Heart left ventricle (tissue), 16 donors: ENCODE measurements at places on chromosomes 16 and 17.

DNA sequence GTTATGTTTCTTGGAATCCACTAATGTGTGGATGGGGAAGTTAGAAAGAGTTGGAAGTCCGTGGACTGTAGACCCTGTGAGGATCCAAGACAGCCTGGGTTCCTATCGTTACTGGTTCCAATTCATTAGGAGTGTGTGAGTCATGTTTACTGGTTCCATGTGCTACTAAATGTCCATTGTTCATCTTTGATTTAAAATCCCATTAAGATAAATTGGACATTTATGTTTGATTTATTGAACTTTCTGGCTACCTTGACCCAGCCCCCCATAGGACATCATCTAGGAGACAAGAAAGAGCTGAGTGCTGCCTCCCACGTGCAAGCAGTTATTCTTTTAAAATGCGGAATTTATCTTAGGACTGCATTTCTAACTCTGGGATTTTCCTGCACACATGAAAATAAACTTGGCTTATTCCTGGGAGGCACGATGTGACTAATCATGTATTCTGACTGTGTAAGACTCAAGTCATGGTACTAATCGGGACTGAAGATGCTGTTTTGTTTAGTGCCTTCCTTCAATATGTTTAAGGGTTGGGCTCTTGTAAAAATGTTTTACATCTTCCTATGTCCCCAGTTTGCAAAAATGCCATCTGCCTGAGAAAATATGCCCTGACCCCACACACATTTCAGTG, 53.4 kb downstream of the RGS9 start:
- no peak for DNase-seq

DNA sequence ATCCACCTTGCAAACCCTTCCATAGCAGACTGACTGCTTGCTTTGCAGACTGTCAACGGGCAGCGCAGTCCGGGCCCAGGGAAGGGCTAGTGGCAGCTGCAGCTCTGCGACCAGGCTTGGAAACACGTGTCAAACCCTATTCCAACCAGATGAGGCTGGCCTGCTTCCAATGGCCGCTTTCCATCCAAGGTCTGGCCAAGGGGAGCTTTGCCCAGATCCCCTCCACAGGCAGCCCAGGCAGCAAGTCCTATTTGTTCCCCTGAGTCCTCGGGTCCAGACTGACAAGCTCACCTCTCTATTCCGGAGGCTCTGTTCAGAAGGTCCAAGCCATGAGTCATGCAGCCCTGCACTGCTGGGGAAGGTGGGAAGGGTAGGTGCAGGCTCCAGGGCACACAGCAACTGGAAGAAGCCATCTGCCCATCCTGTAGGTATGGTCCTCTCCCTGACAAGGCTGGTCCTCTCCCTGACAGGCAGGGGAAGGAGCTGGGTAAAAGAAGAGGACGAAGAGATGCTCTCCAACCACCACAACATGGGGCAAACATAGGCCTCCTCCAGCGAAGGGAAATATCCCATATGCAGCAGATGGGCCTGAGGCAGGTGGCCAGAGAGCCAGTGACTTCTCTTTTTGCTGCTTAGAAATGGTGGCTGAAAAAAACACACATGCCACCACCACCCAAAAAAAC, 22.6 kb upstream of the AXIN2 start:
- no peak for DNase-seq

DNA sequence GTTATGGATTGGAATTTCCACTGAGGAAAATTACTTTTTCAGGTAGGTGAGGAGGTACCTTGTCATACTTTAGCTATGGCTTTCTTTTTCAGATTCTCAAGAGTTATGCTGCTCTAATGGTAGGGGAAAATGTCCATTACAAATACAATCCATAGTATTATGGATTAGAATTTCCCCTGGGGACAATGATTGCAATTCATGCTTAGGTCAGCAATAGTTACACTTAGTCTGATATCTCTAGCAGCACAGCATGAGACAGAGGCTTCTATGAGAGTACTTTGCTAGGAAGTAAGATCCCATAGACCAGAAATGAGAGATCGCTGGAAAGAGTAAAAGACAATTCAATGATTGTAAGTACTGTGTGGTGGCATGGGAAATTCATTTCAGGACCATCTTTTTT, 949.5 kb upstream of the CDH8 start:
- no peak for DNase-seq

DNA sequence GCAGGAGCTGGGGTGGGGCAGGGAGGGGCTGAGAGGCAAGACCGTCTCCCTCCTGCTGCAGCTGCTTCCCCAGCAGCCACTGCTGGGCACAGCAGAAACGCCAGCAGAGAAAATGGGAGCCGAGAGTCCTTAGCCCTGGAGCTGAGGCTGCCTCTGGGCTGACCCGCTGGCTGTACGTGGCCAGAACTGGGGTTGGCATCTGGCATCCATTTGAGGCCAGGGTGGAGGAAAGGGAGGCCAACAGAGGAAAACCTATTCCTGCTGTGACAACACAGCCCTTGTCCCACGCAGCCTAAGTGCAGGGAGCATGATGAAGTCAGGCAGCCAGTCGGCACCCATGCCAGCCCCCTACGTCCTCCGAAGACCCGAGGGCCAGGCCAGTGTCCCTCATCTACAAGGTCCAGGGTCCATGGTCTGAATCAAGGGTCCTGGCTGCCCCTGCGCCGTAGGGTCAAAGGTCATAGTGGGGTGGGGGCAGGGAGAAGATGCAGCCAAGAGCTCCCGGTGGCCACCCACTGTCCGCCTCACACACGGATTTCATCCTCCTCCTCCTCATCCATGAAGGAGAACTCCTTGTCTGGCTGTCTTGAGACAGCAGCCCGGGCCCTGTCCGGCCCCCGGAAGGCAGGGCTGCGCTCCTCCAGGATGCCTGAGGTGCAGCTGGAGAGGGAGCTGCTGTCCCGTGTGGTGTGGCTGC, 23.4 kb upstream of the CPSF4L start:
- no peak for DNase-seq

DNA sequence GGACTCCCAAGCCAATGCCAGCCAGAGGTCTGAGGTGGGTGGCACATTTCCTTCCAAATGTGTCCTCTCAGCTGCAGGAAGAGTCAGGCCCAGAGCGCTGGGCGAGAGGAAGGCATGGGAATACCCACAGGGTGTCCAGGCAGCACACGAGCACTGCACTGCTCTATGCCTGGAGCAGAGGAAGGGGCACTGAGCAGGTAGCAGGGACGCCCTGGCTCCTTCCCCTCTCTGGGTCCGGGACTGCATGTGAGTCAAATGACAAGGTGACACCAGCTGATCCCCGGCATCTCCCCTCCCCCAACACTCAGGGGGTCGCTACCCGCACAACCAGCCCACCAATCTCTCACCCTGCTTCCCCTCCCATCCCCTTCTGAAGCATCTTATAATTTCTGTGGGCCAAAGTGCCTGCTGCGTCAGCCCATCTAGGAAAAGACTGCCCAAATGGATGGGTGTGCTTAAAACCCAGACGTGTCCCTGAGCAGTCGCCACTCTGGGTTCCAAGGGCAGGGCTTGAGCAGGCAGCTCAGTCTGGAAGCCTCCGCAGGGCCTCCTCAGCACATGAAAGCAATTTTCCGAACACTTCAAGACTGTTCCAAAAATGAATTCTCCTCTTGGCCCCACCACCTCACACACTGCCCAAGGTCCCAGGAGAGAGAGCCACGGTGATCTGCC, 12.0 kb upstream of the BCAR1 start:
- peak; percentile 55 for DNase-seq
